D341Med (cell line): ENCODE measurements at places on chromosomes 4 and X.
A peak's percentile ranks its signal among the peaks of the same experiment; 100 is the strongest.

DNA sequence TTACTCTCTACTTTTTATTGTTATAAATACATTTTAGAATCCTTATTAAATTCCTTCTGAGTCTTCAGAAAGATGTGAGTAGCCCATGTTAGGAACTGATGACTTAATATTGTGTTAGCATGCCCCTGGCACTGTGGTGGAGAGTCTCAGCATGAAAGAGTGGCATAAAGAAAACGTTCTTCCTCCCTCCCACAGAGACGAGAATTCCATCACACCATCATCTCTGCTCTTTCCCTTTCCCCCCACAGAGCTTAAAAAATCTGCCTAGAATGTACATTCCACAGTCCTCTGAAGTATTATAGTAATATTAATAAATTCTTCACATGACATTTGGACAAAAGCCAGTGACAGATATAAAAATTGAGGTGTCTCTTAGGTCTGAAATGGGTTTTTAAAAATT is 117.8 kb upstream of the DKK2 start:
- no peak for DNase-seq

- peak; percentile 84 for DNase-seq
These were observed at the start of gene TMSB15A for GRCh38 chrX:102515975-102516941. TMSB15A (minus strand) TSS chrX:102516739.

GRCh38 chr4:100414016-100414790 is 103.6 kb downstream of the EMCN start:
- no peak for DNase-seq

GRCh38 chr4:8763966-8764901 is 107.4 kb downstream of the HMX1 start:
- no peak for DNase-seq

DNA sequence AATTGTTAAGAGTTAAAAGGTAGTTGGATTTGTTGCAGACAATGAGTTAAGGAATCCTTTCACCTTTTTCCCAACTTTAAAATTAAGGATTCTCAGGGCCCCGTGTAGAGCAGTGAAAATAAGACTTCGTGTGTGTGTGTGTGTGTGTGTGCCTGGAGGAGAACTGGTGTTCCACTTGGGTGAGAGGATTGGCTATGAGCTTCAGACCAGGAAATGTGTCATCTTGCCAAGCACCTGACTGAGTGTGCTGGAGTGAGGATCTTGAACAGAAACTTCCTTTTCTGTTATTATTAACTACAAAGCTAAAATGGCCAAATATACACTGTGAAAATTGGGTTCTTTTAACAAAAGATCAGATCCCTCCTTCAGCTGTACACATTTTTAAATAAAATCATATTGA is 113.1 kb upstream of the VCX2 start:
- no peak for DNase-seq

DNA sequence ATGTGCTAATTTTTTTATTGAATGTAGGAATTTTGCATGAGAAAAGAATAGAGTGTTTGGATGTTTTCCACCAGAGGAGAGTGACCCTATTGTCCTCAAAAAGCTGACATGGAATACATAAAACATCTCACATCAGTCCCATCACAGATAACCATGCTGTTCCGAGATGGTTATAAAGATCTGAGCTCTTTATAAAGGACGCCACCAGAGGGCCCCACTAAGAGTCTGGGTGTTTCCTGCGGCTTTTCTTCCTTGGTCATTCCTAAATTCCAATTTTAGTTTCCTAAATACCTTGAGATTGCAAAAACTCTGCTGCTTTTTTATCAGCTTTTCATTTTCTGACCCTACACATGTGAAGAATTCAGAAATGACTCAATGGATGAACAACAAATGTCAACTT is 504.5 kb upstream of the FRG1 start:
- no peak for DNase-seq

DNA sequence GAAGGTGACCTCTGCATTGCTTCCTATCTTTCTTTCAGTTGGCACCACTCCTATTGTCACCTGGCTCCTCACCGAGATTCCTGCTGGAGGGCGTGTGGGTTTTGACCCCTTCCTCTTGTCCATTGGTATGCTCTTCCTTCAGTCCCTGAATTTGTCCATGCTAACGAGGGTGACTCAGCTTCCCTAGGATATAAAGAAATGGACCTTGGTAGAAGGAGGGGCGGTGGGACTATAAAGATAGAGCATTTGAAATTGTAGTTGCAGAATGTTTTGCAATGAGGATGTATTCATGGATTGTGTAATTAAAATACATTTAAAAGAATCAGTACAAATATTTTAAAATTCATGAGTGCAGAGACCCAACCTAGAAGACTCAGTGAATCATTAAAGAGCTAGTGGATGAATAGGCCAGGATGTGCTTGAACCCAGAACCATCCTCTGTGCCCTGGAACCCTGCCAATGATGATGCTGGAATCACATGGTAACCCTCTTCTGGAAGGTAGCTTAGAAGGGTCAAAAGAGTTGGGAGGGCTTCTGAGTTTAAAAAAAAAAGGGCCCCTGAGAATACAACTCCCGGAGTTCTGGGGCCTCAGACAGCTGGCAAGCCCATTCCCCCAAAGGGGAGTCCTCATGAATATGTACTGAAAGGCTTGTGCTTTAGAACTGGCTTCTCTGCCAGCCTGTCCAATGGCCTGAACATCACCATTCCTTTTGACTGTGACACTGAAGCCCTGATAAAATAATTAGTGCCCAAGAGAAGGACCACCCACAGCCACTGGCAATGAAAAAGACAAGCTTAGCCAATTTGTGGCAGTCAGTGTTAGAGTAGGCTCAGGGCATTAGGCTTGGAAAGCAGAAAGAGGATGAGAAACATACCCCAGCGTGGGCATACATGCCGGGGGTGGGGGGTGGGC is 8.0 kb downstream of the XPNPEP2 start:
- no peak for DNase-seq

- DNase-seq: no peak
These were observed 112.7 kb downstream of the FAM53A start for GRCh38 chr4:1571165-1572009.

DNA sequence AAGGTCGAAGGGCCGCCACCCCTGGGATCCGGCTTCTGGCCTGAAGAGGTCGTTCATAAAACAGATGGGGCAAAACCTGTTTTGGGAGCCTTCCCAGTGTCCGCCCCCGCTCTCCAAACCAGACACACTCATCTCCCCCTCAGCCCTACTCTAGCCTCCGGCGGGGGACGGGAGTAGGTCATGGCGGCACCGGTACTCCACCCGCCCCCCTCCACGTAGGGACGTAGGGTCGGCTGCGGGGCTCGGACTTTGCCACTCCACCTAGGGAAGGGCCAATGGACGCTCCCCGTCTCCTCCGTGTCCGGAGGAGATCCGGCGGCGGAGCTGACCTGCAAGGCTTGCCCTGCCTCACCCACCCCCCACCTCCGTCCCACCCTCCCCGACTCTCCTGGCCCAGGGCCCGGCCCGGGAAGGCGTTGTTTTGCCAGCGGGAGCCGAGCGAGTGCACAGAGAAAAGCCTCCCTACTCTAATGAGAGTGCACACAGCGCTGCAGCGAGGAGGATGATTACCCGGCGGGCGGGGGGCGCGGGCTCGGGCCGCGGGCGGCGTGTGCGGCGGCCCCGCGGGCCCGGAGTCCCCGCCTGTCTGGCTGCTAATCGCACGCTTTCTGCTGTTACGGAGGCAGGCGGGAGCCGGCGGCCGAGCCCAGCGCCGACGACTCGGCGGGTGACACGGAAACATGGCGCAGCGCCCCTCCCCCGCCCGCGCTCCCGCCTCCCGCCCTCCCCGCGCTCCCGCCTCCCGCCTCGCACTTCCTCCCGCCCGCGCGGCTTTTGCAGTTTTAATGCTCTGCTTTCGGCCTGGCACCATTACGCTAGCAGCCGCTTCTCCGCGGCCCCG is 8.3 kb upstream of the BCOR start:
- peak; percentile 72 for DNase-seq

DNA sequence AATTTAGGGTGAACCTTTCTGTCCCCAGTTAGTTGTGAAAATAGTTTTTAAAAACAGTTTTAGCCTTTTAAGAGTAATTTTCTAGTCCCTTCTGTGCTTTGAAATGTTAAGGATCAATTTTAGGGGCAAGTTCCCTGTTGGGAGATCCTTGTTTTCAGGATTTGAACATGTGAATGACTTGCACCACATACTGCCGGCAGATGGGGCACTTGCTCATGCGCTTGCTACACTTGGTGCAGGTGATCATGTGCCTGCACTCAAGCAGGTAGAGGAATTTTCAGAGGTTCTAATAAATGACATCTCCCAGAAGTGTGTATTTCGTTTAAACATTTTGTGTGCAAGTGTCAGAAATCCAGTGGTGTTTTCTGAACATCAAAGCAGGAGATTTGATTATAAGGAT is 195.9 kb downstream of the CHM start:
- DNase-seq: peak; percentile 39

DNA sequence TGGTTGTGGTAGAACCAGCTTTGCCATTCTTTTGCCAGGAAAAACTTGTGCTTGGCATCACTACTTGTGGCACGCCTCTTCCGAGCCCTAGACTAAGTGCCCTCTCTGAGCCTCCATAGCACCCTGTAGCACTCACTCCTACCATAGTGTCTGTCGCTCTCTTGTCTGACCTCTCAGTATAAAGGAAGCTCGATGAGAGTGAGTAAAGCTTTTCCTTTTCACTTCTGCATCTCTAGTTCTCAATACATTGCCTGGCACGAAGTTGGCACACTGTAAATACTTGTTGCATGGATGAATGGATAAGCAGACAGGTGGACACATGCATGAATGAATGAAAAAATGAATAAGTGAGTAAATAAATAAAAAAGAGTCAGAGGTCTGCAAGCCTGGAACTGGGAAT is 48.3 kb downstream of the TLR10 start:
- no peak for DNase-seq

- DNase-seq: no peak
These were observed 26.0 kb downstream of the ARL13A start for GRCh38 chrX:100995469-100995868.

- DNase-seq: no peak
These were observed 1.4 kb upstream of the DHRSX start for GRCh38 chrX:2502120-2502667.

GRCh38 chr4:107780665-107781064 is 44.1 kb upstream of the SGMS2 start:
- DNase-seq: no peak

GRCh38 chr4:76830964-76831703 is 66.8 kb downstream of the SOWAHB start:
- no peak for DNase-seq

- DNase-seq: no peak
These were observed 213.6 kb downstream of the FBXO8 start for GRCh38 chr4:174069848-174070330.

- peak; percentile 50 for DNase-seq
These were observed 375.6 kb upstream of the EPHA5 start for GRCh38 chr4:66045913-66046312.

DNA sequence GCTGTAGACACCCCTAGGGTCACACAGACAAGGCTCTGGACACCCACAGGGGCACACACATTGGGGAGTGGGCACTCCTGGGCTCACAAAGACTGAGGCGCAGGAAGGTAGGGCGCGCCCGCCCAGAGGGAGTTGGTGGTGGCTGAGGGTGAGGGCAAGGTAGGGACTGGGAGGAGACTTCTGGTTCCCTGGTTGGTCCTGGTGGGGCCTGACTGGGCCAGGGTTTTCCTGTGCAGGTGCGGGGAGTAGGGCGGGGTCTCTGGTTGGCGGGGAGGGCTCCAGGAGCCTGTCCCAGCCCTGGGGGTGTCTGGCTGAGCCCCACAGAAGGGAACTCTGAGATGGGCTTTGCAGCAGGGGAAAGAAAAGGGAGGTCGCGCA is 6.7 kb upstream of the WAS start:
- DNase-seq: no peak

DNA sequence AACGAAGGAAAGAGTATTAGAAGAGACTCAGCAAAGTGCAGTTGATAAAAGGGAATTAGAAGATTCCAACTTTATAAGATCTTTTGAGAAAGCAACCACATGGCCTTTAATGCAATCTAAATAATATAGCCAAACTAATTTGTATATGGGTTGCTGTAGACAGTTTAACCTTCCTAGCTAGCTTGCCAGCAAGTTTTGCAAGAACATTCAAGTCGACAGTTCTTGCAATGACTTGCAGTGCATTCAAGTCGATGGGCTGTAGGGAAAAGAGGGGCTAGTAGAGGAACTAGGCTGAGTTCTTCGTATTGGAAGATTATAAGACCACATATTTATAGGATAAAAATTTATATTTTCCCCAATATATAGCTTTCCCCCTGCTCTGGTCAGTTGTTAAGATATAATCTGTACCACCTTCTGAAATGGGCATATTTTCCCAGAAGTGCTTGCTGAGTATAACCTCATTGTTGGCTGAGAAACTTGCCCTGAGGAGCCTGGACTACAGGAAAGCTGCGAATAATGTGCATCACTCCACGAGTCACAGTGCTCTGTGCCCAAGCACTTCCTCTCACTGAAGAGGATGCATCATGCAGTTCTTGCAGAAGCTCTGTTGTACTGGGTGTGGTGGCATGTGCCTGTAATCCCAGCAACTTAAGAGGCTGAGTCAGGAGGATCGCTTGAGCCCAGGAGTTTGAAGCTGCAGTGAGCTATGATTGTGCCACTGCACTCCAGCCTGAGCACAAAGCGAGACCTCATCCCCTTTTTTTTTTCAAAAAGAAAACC is 56.7 kb downstream of the DOCK11 start:
- no peak for DNase-seq

- no peak for DNase-seq
These were observed 343.8 kb downstream of the GBA3 start for GRCh38 chr4:23036503-23036902.
